ENCODE measurements at places on chromosomes 1 and 21. TPM values are rescaled to one million over a fixed set of nuclear protein-coding genes. Genes with fewer than 3 reads are reported as not detected.

GRCh38 chr1:162003061-162003829 is 20.4 kb downstream of the OLFML2B start:
- H3K36me3 ChIP-seq = no peaks in the 10 kb centered on the region
- DNase-seq = peak; percentile 87
- peaks cover 48% of the 10 kb centered on the region for H3K4me1 ChIP-seq
- no peak overlapping the region for H3K4me3 ChIP-seq
- no peaks in the 10 kb centered on the region for H3K27me3 ChIP-seq

GRCh38 chr1:99292886-99293285 is 28.6 kb downstream of the PLPPR4 start:
- no peaks in the 10 kb centered on the region for H3K27me3 ChIP-seq
- no peak for DNase-seq
- H3K4me3 ChIP-seq = no peak overlapping the region
- H3K4me1 ChIP-seq = no peaks in the 10 kb centered on the region

DNA sequence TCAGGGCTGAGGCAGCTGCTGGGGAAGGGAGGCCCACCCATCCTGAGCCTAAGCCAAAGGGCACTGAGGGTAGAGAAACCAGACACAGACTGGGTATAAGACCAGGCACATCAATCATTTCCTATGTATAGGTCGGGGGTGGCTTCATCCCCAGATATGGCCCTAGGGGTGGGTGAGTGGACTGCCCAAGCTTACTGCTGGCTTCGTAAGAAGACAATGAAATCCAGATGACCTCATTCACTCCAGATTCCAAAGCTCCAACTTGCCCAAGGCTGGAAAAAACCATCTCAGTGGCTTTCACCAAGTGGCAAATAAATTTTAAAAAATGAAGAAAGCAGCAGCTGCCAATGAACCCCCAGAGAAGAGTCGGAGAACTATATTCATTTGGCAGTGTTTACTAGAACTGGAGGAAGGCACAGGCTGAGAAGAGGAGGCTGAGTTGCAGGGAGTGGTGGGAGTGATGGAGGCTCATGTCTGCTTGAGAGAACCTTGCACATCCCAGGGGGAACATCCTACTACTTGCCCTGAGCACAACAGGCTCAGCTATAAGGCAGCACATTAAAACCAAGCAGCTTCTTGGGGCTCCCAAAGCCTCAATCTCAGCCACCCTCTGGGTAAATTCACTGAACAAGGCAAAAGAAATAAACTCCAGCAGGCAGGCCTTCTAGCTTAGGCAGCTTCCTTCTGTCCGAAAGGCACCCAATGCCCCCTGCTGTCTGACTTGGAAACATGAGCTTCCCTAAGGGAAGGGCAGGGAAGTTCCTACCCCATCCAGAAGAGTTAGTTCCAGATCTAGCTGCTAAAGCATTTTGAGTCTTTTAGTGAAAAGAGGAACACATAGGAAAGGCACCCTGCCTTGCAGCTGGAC is 14.1 kb downstream of the PEA15 start:
- H3K4me3 ChIP-seq = no peak overlapping the region
- no peaks in the 10 kb centered on the region for H3K27me3 ChIP-seq
- peak overlapping the region; percentile 68 for H3K27ac ChIP-seq
- peaks cover 100% of the 10 kb centered on the region for H3K36me3 ChIP-seq

DNA sequence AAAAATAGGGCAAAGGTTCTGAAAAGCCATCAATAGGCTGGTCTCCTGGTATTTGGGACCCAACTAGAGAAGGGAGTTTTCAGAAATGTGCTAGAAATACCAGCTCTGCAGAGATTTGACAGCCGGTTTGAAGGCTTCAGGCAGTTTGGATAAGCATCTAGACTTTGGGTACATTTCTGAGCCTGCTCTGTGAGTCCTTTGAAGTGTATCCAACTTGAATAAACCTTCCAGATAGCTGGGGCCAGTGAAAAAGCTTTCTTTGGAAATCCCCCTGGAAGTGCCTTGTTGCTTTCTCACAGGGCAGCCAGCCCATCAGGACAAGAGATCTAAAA is 6.4 kb upstream of the PEF1 start:
- no peak overlapping the region for H3K27ac ChIP-seq
- H3K27me3 ChIP-seq = no peaks in the 10 kb centered on the region
- no peak overlapping the region for H3K4me3 ChIP-seq
- no peak for DNase-seq
- H3K36me3 ChIP-seq = peaks cover 48% of the 10 kb centered on the region

GRCh38 chr21:14115646-14116045 is 95.1 kb downstream of the LIPI start:
- no peak overlapping the region for H3K4me3 ChIP-seq
- no peaks in the 10 kb centered on the region for H3K36me3 ChIP-seq
- no peaks in the 10 kb centered on the region for H3K27me3 ChIP-seq
- H3K4me1 ChIP-seq = no peaks in the 10 kb centered on the region

DNA sequence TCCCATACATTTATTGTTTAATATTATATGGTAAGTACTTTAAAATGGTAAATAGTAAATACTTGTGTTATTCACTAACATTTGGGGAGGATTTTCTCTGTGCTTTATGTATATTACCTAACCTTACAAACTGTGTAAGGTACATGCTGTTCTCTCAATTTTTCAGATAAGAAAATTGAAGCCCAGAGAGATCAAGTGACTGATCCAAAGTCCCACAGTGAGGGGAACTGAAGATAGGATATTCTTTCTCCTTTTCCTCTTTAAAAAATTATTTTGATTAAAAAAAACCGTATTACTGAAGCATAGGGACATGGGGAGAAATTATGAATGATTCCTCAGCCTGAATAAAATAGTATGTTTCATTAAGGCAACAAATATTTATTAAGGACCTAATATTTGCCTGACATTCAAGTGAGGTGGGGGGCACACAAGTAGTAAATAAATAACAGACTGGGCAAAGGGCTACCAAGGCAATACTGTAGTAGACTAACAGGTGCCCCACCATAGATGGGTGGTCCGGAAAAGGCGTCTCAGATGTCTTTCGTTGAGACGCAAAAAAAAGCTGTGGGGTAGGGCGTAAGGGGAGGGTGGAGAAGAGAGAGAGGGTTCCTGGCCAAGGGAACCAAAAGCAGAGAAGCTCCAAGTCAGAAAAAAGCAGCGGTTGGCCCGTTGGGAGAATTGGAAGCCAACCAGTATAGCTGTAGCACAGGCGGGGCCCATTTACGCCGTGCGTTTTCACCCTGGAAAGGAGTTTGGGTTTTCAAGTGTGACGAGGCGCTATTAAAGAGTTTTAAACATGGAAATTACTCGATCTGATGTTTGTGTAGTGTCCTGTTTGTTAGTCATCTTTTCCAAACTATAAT is 944 bp upstream of the AGO3 start:
- peaks cover 9% of the 10 kb centered on the region for H3K36me3 ChIP-seq
- peak overlapping the region; percentile 98 for H3K4me3 ChIP-seq
- peaks cover 4% of the 10 kb centered on the region for H3K4me1 ChIP-seq
- DNase-seq = no peak
- no peaks in the 10 kb centered on the region for H3K27me3 ChIP-seq
- H3K27ac ChIP-seq = peak overlapping the region; percentile 91

DNA sequence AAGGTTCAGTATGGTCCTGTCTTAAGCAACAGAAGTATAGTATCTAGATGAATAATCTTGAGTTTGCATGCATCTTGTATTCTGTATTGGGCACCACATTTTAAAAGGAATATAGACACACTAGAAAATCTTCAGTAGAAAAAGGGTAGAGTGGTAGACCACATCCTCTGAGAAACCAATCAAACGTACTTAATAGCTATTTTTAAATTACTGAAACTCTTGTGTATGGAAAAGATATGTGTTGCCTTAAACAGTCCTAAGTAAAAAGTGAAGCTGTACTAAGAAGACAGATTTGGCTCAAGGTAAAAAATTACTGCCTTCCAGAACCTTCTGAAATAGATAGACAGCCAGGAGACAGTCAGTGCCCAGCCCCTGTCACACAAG is 3.1 kb downstream of the CTXND2 start:
- peaks cover 3% of the 10 kb centered on the region for H3K27me3 ChIP-seq
- no peak for DNase-seq
- no peaks in the 10 kb centered on the region for H3K4me1 ChIP-seq
- H3K27ac ChIP-seq = no peak overlapping the region
- no peak overlapping the region for H3K4me3 ChIP-seq

DNA sequence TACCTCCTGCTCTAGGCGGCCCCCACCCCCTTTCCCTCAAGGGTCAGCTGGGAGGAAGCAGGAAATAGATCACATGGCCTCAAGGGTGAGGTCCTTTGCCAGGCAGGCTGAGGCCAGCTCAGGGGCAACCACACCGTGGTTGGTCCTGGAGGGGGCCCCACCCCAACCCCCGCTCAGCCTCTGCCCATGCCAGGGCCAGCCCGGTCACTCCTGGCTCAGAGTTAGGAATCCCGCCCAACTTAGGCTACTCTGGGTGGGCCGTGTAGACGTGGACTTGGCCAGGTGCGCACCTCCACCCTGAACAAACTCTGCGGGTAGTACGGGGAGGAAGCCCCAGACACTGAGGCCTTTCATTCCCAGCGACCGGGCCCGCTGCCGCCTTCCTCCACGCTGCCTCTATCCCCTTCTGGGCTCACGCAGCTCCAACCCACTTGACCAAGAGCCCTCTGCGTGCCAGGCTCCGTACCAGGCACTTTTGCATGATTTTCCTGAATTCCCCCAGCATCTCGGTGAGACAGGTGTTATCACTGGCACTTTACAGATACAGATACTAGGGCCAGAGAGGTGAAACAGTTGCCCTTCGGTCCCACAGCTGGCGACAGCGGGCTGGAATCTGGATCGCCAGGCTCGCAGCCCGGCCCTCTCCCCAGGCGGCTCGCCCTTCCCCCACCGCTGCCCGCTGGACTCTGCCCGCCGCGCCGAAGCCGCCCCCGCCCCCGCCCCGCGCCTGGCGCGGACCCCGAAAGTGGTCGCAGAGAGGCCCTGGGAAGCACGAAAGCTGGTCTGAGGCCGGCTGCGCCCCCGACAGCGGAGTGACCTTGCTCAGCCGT is 769 bp downstream of the GALE start:
- H3K4me3 ChIP-seq = peak overlapping the region; percentile 74
- H3K27ac ChIP-seq = peak overlapping the region; percentile 61
- peaks cover 44% of the 10 kb centered on the region for H3K36me3 ChIP-seq

GRCh38 chr1:41804176-41804575 is 114.5 kb downstream of the HIVEP3 start:
- no peak overlapping the region for H3K27ac ChIP-seq
- no peaks in the 10 kb centered on the region for H3K4me1 ChIP-seq
- no peak for DNase-seq
- H3K36me3 ChIP-seq = no peaks in the 10 kb centered on the region

DNA sequence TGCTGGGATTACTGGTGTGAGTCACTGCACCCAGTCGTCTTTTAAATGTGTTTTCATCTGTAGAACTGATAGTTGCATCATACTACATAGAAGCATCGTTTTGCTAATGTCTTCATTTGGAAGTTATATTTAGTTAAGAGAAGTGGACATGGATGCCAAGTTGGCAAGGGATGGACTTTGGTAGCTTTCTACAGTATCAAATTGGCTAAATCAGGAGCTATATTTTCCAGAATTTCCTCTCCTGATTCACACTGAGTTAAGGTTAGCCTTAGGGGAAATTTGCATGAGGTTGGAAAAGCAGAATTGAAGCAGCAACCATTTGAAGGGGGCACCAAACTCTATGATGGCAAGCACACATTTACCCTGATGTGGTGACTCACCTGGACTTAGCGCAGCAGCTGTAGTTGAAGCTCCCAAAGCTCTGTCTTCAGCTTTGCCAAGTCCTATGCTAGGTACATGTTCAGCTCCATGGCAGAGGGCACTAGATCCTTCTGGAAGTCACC is 43.9 kb downstream of the DUSP10 start:
- DNase-seq = no peak
- H3K4me1 ChIP-seq = no peaks in the 10 kb centered on the region
- H3K27me3 ChIP-seq = no peaks in the 10 kb centered on the region

- no peaks in the 10 kb centered on the region for H3K27me3 ChIP-seq
- peaks cover 18% of the 10 kb centered on the region for H3K36me3 ChIP-seq
- no peak overlapping the region for H3K27ac ChIP-seq
- no peak for DNase-seq
- H3K4me3 ChIP-seq = no peak overlapping the region
- peaks cover 4% of the 10 kb centered on the region for H3K4me1 ChIP-seq
Measured at GRCh38 chr1:20840731-20841130, 53.6 kb upstream of the HP1BP3 start.

DNA sequence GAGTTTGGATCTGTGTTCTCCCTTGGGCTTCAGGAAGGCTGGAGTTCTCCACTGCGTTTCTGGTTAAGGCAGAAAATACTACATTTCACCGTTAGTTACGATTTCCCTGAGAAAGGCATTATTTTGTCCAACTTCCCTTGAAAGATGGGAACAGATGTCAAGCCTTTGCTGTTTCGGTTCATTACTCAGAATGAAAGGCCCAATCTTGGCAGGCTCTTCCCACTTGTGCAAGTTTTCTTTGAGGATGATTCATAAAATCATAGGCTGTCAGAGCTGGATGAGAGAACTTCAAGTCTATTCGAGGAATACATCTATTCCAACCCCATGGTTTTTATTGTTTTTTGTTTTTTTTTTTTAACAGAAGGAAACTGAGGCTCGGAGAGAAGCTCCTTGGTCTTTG is 205.2 kb downstream of the GRIK3 start:
- H3K27me3 ChIP-seq = no peaks in the 10 kb centered on the region
- H3K27ac ChIP-seq = no peak overlapping the region
- no peaks in the 10 kb centered on the region for H3K36me3 ChIP-seq
- no peaks in the 10 kb centered on the region for H3K4me1 ChIP-seq

GRCh38 chr1:247487057-247487456 is 29.2 kb upstream of the OR2B11 start:
- no peaks in the 10 kb centered on the region for H3K36me3 ChIP-seq
- H3K4me1 ChIP-seq = no peaks in the 10 kb centered on the region
- no peak for DNase-seq
- no peak overlapping the region for H3K4me3 ChIP-seq
- H3K27ac ChIP-seq = no peak overlapping the region

DNA sequence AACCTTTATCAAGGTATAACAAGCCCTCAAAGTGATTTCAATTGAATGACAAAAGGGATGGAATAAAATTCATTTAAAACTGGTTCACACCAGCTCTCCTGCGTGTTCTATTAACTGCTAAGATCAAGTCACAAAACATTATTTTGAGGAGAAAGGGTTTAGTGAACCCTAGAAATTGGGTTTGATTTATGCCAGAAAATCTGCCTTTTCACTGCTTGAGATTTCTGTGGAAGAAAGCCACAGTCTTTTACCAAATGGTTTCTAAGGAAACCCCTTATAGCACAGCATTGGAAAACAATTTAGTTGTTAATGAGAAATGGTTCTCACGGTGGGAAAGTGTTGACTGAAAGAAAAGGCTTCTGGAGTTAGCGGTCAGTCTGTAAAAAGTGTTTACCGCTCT is 43.6 kb upstream of the DPH5 start:
- H3K27ac ChIP-seq = no peak overlapping the region
- H3K4me1 ChIP-seq = no peaks in the 10 kb centered on the region
- no peak for DNase-seq
- no peaks in the 10 kb centered on the region for H3K36me3 ChIP-seq
- no peaks in the 10 kb centered on the region for H3K27me3 ChIP-seq

DNA sequence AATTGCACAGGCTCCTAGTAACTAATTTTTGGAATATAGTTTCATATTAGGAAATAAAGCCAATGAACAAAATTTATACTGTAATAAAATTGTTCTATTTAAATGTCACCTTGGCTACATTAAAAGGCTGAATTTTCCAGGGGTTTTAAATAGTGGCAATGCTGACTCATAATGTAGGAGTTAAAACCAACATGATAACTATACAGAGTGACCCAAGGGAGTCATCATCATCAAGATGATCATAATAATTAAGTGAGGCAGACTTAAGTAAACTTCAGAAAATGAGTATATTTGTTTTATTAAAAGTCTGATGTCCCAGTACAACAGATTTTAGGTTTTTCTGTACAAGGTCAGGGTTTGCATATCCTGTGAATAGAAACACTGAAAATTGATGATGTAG is 183.4 kb downstream of the PLPPR4 start:
- H3K4me3 ChIP-seq = no peak overlapping the region
- peaks cover 29% of the 10 kb centered on the region for H3K4me1 ChIP-seq
- DNase-seq = no peak
- no peak overlapping the region for H3K27ac ChIP-seq
- H3K36me3 ChIP-seq = no peaks in the 10 kb centered on the region

Gene MNDA
- total RNA-seq = not detected

Measured in SJSA1 (cell line).